Fibroblast of the aortic adventitia (primary cell): ENCODE measurements at places on chromosomes 5 and 9.

DNA sequence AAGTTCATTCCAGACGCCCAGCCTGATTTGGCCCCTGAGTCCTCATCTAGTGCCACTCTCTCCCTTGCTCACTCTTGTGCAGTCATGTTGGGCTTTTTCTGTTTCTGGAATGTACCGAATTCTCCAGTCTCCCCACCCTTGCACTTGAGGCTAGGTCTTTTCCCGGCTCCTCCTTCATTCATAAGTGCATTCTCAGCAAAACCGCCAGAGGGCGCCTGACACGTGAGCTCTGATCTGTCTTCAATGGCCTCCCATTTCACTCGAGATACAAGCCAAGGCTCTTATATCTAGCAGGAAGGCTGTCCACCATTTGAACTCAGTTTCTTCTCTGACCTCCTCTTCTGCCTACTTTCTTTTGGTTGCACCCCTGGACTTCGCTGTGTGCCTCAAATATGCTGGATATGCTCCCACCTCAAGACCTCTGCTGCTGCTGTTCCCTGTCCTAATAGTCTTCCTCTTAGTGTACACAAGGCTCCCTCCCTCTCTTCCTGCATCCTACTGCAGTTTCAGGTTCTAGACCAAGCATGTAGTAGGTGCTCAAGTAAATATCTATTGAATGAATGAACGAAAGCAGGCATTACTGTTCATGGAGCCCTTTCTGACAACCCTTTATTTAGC lies 568.1 kb upstream of the WWC1 start:
- DNase-seq, result peak; percentile 83

- no peak for DNase-seq
Measured at GRCh38 chr5:62305358-62305714, 670 bp upstream of the KIF2A start.

DNA sequence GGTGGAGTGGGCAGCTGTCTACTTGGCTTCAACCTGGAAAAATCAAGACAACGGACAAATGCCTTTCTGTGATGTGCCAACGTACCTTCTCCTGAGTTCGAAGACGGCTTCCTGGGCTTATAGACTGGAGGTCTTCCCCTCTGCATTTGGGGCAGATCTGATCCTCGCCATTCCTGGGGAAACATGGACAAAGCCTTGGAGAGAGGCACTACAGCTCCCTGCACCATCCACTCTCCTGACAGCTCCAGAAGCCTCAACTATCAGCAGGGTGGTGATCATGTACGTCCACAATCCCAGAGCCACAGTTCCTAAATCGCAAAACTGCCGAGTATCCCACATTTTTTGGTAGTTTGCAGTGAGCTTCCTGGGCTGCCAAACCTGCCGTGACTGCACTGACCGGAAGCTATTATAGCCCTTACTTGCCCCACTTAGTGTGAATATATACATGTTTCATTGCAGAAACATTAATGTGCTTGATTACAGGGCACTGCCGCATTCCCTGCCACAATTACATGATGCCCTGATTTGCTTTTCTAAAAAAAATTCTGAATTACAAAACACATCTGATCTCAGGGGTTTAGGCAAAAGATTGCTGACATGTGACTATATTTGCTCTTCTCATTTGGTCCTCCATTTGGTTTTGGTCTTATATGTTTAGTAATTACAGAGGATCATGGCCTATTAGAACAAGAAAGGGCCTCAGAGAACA lies 2.8 kb downstream of the TRAF1 start:
- no peak for DNase-seq

DNA sequence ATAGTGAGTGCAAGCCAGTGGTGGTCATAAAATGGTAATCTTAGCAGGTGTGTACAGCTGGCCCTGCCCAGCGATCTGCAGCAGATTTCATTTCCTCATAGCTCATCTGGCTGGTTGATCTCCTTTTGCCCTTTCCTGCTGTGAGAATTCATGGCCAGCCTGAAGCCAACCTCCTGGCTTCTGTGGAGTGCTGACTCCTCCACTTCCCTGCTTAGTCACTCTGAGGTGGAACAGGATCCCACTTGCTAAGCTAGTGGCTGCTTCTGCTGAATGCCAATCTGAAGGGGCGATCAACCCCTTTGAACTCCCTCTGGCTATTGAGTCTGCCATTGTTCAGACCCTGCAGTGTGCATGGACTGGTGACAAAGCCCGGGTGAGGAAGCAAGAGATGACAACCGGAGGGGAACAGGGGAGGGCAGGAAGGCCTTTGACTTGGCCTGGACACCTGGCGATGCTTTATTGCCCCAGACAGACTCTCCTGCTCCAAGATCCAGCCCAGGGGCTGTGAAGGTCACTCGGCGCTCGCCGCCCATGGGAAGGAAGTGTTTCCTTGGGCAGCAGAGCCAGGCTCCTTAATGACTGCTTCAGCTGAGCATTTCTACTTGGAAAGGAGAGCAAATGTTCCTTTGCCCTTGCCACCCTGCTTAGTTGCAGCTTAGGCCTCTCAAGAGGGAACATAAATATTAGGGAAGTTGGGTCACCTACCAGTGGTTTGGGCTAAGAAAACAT lies 341.1 kb downstream of the ZSWIM6 start:
- DNase-seq, result peak; percentile 8

- DNase-seq, result peak; percentile 78
Measured at GRCh38 chr5:52876456-52876855, 88.7 kb downstream of the ITGA1 start.
